Panc1 (cell line): ENCODE measurements at places on chromosomes 7 and 10. TPM values are rescaled to one million over a fixed set of nuclear protein-coding genes. Genes with fewer than 3 reads are reported as not detected.

The SPAM1 gene
- total RNA-seq: not detected

The NUB1 gene
- total RNA-seq: 50.5 TPM

The MTPN gene
- 177 TPM for total RNA-seq

GRCh38 chr10:8053446-8054243 lies 843 bp upstream of the GATA3 start:
- peak; percentile 35 for DNase-seq

DNA sequence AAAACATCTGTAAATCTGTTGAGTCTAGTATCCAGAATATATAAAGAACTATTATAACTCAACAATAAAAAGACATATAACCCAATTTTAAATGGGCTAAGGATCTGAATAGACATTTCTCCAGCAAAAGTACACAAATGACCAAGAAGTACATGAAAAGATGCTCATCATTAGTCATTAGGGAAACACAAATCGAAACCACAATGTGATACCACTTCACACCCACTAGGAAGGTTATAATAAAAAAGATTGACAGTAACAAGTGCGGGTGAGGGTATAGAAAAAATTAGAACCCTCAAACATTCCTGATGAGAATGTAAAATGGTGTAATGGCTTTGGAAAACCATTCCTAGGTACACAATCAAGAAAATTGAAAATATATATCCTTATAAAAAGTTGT lies 4.1 kb downstream of the XPNPEP1 start:
- DNase-seq: no peak
